ENCODE measurements at places on chromosomes 1 and 21. TPM values are rescaled to one million over a fixed set of nuclear protein-coding genes. Genes with fewer than 3 reads are reported as not detected.

DNA sequence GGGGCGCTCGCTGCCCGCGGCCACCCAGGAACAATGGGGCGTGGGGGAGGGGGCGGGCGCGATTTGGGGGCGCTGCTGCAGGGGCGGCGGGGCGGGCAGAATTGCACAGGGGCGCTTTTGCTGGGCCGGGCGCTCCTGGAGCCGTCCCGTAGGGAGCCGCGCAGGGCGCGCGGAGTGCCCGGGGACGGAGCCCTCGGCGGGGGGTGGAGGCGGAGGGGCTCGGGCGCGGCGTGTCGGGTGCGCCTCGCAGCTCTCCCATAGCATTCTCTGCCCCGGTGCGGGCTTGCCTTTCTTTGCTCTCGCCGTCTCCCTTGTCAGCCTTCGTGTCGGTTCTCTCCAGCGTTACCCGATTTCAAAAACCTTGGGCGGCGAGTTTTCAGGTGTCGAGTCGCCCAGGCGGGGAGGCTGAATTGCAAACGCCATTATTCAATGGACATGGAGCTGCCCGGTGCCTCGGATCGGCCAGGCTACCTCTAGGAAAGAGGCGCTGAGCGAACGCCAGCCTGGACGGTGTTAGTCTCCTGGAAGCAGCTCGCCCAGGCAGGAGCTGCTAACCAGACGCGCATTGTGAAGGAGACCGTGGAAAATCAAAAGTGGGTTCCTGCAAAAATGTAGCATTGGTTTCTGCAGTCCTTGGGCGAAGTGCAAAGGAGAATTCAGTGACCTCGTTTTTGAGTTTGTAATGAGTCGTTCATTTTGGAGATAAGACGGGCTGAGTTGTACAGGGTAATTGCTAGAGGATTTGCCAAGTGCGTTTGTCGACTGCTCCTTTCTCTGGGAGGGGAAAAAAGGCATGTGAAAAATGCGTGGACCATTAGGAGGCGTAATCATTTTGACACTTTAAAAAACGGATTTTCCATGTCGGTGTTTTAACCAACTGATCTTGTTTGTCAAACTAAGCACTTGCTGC, 626 bp downstream of the CXADR start:
- H3K27ac ChIP-seq = peak overlapping the region; percentile 90
- no peaks in the 10 kb centered on the region for H3K4me1 ChIP-seq
- DNase-seq = peak; percentile 75
- H3K36me3 ChIP-seq = peaks cover 13% of the 10 kb centered on the region

PLEKHN1 gene
- total RNA-seq = 3.8 TPM

DNA sequence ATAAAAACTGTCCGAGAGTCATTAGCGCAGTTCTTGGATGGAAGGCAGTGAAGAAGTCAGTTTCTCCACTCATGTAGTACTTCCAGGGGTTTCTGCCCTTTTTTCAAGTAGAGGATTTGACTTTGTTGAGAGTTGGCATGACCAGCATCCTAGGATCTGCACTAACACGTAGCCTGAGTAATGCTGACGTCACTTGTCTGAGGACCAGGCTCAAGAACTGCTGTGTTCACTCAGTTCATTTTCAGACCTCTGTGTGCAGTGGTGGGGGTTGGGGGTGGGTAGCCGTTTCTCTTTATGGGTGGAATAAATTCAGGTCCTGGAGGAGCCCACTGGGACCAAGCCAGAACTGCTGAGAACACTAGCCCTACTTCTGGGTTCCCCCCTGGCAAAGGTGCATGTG, 53.3 kb downstream of the MRPS6 start:
- H3K4me1 ChIP-seq = peaks cover 13% of the 10 kb centered on the region
- H3K36me3 ChIP-seq = peaks cover 95% of the 10 kb centered on the region
- no peak overlapping the region for H3K4me3 ChIP-seq
- no peaks in the 10 kb centered on the region for H3K27me3 ChIP-seq

GRCh38 chr21:36988536-36988935, 18.0 kb upstream of the RIPPLY3 start:
- H3K4me1 ChIP-seq = no peaks in the 10 kb centered on the region
- no peak overlapping the region for H3K27ac ChIP-seq
- H3K27me3 ChIP-seq = peaks cover 8% of the 10 kb centered on the region
- H3K4me3 ChIP-seq = no peak overlapping the region

TCHH gene
- total RNA-seq = 0.09 TPM

CFAP74 gene
- 0.34 TPM for total RNA-seq

C1orf141 gene
- not detected for total RNA-seq

C1orf87 gene
- not detected for total RNA-seq

MATN1 gene
- 0.18 TPM for total RNA-seq

DNA sequence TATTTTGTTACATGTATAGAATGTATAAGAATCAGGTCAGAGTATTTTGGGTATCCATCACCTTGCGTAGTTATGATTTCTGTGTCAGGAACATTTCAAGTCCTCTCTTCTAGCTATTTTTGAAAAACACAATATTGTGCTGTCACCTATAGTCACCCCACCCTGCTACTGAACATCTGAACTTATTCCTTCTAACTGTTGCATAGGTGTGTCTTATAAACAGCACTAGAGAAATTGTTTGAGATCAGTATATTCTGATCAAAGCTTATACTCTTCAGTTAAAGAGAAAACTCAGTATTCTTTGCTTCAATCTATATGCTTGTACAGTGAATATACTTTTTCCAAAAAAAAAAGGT, 96.0 kb downstream of the ASH1L start:
- H3K36me3 ChIP-seq = peaks cover 12% of the 10 kb centered on the region
- no peak overlapping the region for H3K27ac ChIP-seq
- H3K4me1 ChIP-seq = no peaks in the 10 kb centered on the region
- no peak for DNase-seq
- H3K4me3 ChIP-seq = no peak overlapping the region

GRCh38 chr1:64004451-64005025, 198.9 kb upstream of the UBE2U start:
- peak; percentile 53 for DNase-seq
- H3K27ac ChIP-seq = no peak overlapping the region
- no peaks in the 10 kb centered on the region for H3K27me3 ChIP-seq
- peaks cover 15% of the 10 kb centered on the region for H3K4me1 ChIP-seq

DNA sequence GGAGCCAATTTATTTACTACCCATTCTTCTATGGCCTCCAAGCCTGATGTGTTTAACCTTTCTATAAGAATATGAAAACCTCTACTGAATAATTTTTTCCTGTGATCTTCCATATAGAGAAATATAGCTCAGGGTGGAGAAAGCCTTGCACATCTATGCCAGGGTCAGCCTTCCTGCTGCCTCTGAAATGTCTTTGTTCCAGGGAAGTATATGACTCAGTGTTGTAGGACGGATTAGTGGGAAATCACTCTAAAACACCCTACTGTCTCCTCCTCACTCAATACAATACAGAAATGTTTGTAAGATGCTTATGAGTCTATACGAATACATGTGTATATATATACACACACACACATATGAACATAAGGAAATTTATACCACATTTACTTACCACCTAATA, 1044.9 kb downstream of the BRINP3 start:
- DNase-seq = no peak
- no peak overlapping the region for H3K4me3 ChIP-seq
- no peaks in the 10 kb centered on the region for H3K27me3 ChIP-seq
- no peaks in the 10 kb centered on the region for H3K36me3 ChIP-seq

- no peak overlapping the region for H3K27ac ChIP-seq
- H3K4me3 ChIP-seq = no peak overlapping the region
- no peak for DNase-seq
- no peaks in the 10 kb centered on the region for H3K36me3 ChIP-seq
- H3K27me3 ChIP-seq = no peaks in the 10 kb centered on the region
- no peaks in the 10 kb centered on the region for H3K4me1 ChIP-seq
Measured at GRCh38 chr21:20445971-20446370, 552.2 kb upstream of the NCAM2 start.

DNA sequence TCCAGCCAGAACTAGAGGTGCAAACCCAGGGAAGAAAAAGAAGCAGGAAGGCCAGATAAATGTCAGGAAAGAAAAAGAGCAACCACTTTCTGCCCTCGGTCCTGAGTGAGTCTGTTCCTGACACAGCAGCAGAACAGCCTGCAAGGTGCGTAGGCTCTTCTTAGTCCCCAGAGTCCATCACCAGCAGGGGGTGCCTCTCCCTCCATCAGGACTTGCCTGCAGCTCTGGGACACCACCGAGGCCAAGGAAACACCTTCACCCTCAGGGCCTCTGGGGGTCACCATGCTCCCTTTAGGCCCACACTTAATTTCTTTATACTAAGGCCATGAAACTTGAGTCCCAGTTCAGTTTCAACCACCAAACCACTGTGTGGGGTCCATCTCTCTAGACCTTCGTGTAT, 43.7 kb upstream of the NFASC start:
- no peaks in the 10 kb centered on the region for H3K36me3 ChIP-seq
- peak; percentile 94 for DNase-seq
- no peak overlapping the region for H3K27ac ChIP-seq
- peaks cover 15% of the 10 kb centered on the region for H3K27me3 ChIP-seq
- H3K4me3 ChIP-seq = no peak overlapping the region

DNA sequence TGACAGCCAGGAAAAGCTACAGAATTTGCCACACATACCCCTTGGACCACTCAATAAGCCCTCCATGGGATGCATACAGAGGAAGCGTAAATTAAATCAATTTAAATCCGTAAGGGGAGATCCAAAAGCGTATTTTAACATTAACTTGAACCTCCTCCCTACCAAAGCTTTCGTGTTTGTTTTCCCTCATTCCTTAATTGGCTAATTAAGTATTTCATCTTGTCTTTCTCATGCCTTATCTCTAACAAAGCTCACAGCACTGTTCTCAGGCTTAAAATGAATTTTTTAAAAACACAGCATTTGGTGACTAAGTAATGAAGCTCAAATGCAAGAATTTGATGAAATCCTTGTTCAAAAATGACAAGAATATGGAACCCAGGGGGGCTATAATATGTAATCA, 3.1 kb downstream of the PTPN14 start:
- peaks cover 26% of the 10 kb centered on the region for H3K4me1 ChIP-seq
- peak overlapping the region; percentile 92 for H3K4me3 ChIP-seq
- no peak overlapping the region for H3K27ac ChIP-seq
- no peaks in the 10 kb centered on the region for H3K36me3 ChIP-seq
